NCI-H1436 treated with DMSO at 0.1 percent for 48 hours (cell line): ENCODE measurements at places on chromosomes 1 and 21.

DNA sequence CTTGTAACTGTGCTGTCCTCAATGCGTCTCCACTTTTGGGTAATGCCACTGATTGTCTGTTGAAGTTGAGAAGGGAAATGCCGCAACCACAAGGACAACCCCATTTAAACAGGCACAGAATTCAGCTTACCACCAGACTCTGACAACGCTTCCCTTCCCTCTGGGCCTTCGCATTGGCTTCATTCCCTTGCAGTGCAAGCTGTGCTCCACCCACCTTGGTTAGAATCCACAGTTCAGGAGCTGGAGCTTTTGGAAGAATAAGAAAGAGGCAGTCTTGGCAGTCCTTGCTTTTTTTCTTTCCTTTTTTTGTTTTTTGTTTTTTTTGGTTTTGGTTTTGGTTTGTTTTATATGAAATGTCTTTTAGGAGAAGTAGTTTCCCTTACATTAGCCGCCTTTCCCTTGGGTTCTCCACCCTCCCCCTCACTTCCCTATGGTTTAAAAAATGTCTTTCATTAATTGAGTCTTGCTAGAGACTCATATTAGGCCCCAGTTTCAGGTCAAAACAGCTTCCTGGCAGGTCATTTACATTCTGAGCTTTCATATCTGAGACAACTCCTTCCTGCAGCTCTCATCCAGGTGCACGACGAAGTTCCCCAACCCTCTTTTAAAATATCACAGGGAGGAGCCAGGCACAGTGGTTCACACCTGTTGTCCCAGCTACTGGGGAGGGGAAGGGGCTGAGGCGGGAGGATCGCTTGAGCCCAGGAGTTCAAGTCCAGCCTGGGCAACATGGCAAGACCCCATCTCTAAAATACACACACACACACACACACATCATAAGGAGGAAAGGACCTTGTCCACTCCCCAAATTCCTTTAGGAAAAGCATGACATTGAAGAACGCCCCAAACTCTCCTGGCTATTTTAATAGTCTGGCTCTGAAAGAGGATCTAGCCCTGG lies 20.7 kb upstream of the LAX1 start:
- DNase-seq, result no peak

DNA sequence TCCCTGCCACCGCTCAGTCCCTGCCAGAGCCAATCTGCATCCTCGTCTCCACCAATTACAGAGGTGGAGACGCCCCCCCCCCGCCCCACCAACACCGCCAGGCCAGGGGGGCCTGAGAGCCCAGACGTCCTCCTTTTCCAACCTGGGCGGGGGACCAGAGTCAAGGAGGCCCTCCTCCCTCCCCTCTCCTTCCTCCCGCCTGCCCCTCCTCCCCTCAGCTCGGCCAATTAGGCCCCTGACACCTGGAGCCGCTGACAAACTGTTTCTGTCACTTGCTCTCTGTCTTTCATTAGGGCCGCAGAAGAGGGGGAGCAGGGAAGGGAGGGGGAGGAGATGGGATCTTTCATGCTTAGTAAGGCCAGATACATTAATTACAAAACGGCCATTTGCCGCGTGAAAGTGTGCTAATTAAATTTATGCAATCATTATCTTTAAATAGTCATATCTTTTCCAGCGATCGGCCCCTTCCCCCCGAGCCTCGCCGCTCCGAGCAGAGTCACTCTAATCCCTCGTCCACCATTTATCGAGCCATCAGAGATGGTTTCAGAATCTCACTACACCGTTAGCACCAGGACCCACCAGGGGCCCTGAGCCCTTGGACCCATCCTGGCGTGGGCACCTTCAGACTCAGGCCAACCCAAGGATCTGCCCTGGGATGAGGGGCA lies 94.7 kb downstream of the PAX7 start:
- DNase-seq, result no peak

GRCh38 chr1:224456637-224456953 lies 22.0 kb upstream of the WDR26 start:
- DNase-seq, result no peak

GRCh38 chr1:211710566-211711314 lies 35.3 kb upstream of the NEK2 start:
- no peak for DNase-seq

DNA sequence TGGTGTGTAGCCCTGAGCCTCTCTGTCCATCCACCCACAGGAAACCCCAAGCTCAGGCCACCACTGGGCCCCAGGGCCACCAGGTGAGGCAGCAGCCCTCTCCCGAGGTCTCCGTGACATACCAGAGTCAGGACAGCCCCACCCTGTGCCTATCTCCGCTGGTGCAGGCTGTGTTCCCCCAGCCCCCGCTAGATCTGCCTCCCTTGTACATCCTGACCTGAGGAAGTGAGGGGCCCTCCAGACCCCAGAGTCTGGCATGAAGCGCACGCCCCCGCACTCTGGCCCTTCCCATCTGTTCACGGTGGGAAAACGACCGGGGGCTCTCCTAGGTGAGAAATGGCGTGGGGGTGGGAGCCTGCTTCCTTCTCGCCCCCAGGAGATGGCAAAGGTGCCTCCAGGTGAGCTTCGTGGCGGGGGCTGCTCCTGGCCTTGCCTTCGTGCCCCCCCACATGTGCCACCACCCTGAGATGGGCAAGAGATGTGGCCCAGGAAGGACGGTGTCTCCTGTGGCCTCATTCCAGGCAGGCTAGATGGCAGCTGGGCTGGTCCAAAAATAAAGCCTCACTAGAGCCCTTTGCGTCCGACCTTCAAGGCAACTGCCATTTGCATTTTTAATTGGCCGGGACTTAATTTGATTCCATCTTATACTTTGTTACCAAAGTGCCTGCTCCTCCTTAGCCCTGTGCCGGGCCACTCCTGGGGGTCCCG lies 3.1 kb downstream of the GABRD start:
- no peak for DNase-seq

DNA sequence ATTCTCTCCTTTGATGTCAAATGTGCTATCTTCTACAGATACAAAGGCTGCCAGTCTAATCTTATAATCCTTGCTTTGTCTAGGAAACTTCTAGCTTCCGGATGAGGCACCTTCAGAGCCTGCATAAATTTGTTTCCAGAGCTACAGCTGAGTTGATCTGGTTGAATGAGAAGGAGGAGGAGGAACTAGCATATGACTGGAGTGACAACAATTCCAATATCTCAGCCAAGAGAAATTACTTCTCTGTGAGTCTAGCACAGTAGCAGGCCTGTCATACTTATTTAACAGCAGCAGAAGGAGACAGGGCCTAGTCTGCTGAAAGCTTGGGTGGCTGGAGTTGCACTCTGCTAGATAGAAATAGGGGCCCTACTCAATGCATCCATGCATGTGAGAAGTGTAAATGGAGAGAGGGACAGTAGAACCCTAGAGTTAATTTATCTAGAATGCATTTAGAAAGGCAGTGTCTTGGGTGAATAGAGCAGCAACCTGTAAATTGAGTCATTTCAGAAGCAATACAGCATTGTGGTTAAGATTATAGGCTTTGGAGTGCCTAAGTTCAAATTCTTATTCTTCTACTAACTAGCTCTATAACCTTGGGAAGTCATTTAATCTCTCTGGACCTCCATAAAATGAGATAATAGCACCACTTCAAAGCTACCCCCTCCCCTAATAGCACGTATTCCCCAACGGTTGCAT lies 89.0 kb downstream of the MACF1 start:
- no peak for DNase-seq

DNA sequence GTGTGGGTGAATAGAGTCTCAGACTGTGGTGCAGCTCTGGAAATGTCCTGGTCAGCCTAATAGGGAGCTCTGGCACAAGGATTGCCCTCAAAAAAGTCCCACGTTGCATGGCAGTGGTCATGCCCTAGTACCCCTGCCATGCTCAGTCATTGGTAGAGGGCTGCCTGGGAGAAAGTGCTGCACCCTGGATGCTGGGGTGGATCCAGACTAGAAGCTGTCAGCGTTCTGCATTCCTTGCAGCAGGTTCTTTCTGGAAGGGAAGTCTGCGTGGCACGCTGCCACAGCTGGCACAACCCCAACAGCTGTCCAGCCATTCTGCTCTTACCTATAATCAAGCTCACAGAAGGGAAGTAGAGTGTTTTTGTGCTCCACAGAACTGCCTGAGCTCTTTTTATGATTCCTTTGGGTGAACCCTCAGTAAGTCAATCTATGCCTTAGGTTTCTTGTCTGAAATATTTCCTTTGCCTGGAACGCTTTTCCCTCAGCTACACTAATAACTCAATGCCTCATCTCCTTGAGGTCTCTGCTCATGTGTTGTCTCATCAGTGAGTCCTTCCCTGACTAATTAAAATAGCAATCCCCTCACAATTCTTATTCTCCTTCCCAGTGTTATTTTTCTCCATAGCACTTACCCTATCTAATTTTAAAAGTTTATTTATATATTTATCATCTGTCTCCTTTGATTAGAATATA lies 61.5 kb upstream of the JAK1 start:
- DNase-seq, result no peak

DNA sequence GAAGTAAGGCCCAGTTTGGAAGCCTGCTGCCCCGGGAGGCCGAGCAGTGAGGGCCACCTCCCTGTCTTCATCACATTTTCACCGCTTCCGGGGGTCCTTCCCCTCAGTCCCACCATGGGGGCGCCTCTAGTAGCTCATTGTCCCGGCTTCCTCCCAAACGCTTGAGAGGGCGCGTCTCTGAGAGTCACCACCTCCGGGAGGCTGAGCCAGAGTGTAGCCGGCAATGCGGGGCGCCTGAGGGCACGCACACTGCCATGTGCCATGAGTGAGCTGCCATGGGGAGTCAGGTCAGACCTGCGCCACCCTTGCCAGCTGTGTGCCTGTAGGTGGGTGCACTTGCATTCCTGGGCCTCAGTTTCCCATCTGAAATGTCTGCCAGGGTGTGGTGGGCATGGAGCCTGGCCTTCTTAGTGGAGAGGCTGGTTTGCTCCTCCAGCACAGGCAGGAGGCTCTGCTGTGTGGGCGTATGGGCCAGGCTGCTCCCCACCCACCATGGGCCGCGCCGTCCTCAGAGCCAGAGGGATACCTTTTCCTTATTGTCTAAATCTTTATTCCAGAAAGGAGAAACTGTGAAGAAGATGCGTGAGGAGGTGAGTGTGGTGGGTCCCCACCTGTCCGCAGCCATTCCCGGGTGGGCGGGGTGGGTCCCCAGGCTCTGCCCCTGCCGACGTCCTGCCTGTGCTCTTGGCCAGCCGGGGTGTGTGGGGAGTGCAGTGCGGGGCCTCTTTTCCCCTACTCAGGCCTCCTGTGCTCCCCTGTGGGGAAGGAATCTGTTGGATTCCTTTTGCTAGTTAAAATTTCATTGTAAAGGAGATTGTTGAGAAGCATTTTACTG lies 81.3 kb upstream of the COL6A1 start:
- no peak for DNase-seq

- no peak for DNase-seq
These were observed 121.2 kb upstream of the KCNJ6 start for GRCh38 chr21:38037416-38037815.

- no peak for DNase-seq
These were observed 831.1 kb upstream of the PRMT6 start for GRCh38 chr1:106225403-106225802.

DNA sequence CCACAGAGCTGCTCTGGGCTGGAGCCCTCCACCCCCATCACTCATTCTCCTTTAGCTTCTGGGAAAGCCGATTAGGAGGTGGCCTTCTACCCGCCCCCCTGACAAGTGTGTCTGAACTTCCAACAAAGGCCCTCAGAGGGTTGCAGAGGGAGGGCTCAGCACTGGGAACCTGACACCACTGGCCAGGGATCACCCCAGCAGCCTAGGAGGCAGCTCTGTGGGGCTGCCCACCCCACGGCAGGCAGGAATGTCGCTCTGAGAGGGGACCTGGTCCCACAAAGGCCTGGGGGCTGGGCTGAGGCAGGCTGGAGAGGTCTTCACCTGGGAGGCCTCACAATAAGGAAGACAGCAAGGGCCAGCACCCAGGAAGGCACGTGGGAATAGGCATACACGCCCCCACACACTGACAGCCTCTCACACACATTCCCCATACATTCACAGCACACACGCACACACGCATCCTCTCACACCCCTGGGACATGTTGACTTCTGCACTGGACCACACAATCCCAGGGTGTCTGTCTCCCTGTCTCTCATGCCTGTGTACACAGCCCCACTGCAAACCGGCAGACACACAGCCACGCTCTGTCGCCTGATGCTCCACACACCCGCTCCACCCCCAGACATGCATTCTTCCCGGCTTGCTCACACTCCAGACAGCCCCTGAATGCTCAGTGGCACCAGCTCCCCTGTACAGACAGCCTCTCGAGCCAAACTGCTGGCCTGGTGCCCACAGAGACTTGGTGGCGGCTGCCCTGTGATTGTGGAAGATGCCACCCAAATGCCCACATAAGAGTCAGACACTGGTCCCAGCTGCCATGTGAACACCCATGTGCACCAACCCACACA lies 30.7 kb downstream of the DMBX1 start:
- no peak for DNase-seq

- DNase-seq, result no peak
These were observed 36.1 kb downstream of the ESRRG start for GRCh38 chr1:216686860-216687766.

- DNase-seq, result no peak
These were observed 76.0 kb upstream of the PPM1J start for GRCh38 chr1:112790920-112791722.

DNA sequence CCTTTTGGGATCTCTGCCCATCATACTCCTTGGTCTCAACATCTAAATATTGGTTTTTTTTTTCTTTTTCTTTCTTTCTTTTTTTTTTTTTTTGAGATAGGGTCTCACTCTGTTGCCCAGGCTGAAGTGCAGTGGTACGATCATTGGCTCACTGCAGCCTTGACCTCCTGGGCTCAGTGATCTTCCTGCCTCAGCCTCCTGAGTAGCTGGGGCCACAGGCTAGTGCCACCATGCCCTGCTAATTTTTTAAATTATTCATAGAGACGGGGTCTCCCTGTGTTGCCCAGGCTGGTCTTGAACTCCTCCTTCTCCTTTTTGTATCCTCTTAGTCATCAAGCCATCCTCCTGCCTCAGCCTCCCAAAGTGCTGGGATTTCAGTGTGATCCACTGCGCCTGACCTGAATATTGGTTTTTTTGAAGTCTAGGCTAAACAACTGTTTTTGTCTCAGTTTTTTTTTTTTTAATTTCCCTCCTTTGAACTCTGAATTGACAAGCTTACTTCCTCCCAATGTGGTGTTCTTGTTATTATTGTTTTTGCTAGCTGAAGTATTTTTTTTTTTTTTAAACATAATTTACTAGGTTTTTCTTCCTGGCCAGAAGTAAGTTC lies 30.9 kb downstream of the MAPKAPK2 start:
- DNase-seq, result no peak

DNA sequence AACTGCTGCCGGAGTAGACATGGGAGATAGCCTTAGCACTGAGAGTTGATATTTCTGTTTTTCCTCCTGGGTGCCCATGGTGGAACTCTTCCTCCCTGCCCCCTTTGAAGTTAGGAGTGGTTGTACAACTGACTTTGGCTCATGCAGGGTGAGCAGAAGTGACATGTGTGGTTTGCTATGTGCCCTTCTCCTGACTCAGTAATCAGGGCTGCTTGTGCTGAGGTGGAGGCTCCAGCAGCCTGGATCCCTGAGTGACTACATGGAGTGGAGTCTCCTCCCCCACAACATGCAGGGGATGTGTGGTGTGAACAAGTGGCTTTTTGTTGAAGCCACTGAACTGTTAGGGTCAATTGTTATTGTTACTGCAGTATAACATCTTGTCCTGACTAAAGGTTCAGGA lies 261.6 kb downstream of the CAMTA1 start:
- DNase-seq, result no peak

GRCh38 chr1:31666263-31666963 lies 21.7 kb upstream of the PEF1 start:
- DNase-seq, result no peak
